ENCODE measurements at places on chromosomes 7 and 10.

GRCh38 chr7:22858640-22859561 is 36.3 kb upstream of the TOMM7 start:
- DNase-seq, result peak; percentile 98

DNA sequence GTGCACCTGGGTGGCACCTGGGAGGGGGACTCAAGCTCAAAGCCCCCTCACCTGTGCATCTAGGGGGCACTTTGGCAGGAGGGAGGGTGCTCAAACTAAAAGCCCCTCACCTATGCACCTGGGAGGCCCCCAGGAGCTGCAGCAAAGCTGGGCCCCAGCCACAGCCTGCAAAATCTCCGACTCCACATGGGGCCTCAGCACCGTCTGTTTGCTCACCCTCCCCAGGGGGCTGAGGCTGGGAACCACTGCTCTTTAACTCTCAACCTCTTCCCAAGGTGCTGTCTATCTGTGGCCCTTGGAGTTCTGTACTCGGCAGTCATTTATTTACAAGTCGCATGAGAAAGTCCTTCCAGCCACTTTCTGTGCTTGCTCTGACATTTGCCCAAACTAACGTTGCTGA is 458.4 kb downstream of the DNAJB6 start:
- DNase-seq, result no peak

- DNase-seq, result no peak
Observed at GRCh38 chr10:66786709-66787108, 139.1 kb upstream of the LRRTM3 start.

DNA sequence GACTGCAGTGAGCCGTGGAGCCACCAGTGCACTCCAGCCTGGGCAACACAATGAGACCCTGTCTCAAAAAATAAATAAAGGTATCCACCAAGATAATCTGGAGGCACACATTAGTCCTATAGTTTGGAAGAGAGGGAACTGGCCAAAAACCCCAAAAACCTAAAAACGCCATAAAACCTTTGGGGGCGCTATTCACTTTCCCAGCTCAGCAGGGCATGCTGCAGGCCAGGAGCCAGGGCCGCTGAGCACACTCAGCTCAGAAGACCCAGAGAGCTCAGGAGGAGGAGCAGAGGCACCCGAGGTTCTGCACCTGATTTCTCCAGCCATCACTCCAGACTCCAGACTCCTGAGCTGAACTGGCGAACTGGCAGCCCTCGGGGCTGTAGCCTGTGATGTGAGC is 167.2 kb upstream of the IMMP2L start:
- no peak for DNase-seq

GRCh38 chr10:103765981-103766380 is 89.4 kb downstream of the SH3PXD2A start:
- DNase-seq, result peak; percentile 23

- no peak for DNase-seq
Observed at GRCh38 chr7:45027774-45028114, 27.7 kb downstream of the CCM2 start.

DNA sequence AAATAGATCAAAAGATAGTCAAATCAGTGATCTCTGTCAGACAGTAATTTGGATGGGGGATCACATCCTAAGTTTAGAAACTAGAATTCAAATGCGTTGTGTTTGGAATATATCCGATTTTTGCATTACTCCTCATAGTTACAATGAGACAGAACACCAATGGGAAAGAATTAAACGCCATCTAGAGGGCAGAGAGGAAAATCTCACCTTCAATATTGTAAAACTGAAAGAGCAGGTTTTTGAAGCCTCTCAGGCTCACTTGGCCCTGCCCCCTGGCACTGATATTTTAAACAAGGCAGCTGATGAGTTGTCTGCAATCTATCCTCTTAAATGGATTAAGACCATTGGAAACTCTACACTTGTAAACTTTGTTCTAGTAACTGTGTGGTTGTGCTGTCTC is 17.7 kb downstream of the FRG2B start:
- no peak for DNase-seq

DNA sequence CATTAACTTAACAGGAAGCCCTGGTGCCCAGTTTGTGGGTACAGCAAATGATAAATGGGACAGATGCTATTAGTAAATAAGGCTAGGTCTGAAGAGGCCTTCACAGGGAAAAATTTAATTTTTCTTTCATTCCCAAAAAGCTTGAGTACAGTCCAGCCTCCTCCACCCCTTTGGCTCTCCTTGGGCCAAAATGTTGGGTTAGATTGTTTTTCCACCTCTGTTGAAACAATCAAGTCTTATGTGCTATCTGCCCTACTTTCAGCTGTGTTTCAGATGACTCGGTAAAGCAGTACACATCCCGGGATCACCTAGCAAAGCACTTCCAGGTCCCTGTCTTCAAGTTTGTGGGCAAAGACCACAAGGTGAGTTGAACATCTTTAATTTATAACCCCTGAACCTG is 24.3 kb downstream of the PLA2G12B start:
- no peak for DNase-seq

- DNase-seq, result no peak
Observed at GRCh38 chr7:41769162-41769561, 66.3 kb upstream of the INHBA start.

- DNase-seq, result peak; percentile 95
Observed at GRCh38 chr7:2172311-2173188, 60.2 kb downstream of the MAD1L1 start.

- no peak for DNase-seq
Observed at GRCh38 chr7:2808891-2809665, 35.0 kb downstream of the GNA12 start.

GRCh38 chr7:136698231-136698630 is 170.2 kb upstream of the CHRM2 start:
- DNase-seq, result no peak

- DNase-seq, result no peak
Observed at GRCh38 chr10:101287183-101287996, 58.1 kb upstream of the LBX1 start.

- DNase-seq, result no peak
Observed at GRCh38 chr7:134113655-134114054, 13.5 kb upstream of the LRGUK start.

DNA sequence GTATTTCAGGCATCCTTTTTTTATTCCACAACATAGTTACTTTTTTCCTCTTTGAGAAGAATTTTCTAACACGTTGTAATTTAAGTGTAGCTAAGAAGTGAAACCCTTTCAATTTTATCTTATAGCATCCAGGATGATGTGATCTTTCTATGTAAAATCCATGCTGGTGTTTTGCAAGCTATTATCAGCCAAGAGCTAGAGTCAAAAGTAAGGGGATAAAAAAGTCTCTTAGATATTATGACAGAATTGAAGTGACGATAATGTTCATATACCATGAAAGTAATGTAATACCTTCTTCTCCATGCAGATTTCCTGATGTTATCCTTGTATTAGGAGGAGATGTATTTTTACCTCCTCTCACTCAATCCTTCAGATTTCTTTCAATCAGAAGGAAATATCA is 64.2 kb upstream of the MBL2 start:
- no peak for DNase-seq

DNA sequence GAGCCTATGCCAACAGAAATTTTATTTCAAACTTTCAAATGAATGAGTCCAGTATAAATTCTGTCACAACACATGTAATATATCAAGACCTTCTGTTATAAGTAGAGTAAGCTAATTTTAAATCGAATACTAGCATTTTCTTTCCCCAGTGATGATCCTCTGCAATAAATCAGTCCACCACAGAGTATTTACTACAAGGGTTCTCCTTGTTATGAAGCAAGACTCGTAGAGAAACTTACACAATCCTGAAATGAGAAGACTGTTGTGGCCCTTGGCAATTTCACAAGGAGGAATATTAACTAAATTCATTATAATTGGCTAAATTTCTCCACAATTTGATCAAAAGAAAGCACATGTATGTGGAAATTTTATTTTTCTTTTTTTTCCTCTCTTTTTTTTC is 312.4 kb upstream of the DGKB start:
- DNase-seq, result no peak

GRCh38 chr10:92965314-92965713 is 95.3 kb upstream of the CYP26C1 start:
- DNase-seq, result peak; percentile 73

- no peak for DNase-seq
Observed at GRCh38 chr7:104940023-104940710, 73.8 kb upstream of the KMT2E start.

GRCh38 chr10:103881416-103882284 is 26.3 kb upstream of the SH3PXD2A start:
- no peak for DNase-seq

- no peak for DNase-seq
Observed at GRCh38 chr10:82551506-82551905, 676.5 kb downstream of the NRG3 start.

GRCh38 chr7:47516985-47517600 is 64.8 kb downstream of the TNS3 start:
- DNase-seq, result peak; percentile 72

DNA sequence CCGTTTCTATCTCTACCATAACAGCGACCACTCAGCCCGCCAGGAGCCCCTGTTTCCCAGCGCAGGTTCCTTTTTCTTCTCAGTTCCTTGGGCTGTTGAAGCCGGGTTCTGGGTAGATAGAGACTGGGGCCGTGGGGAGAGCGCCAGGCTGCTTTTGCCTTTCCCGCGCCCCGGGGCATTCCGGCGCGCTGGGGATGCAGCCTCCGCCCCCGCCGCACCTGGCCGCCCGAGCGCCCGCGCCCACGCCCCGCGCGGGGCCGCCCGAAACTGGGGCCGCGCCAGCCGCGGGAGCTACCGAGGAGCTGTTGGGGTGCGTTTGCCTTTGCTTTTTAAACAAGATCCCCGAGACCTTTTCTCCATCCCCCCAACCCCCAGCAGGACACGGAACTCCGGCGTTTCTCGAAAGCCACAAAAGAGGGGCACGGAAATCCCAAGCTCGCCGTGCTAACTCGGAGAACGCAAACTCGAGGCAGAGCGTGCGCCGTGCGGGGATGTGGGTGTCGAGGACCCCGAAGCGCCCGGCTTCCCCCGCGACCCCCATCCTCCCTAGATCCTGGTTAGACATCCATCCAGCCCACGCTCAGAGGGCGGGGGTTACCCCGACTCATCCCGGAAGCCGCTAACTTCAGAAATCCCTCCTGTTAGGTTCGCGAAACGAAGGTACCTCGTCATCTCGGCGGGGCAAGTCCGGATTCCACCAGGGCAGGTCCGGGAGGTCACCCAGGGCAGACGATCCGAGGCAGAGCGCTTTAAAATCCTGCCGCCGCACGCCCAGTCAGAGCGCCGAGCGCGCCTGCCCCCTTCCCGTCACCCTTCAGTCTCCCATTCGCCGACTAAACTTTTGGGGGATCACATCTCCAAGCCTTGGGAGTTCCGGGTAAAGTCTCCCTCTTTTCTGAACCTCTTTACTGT is 1.0 kb downstream of the GRM8 start:
- DNase-seq, result no peak

DNA sequence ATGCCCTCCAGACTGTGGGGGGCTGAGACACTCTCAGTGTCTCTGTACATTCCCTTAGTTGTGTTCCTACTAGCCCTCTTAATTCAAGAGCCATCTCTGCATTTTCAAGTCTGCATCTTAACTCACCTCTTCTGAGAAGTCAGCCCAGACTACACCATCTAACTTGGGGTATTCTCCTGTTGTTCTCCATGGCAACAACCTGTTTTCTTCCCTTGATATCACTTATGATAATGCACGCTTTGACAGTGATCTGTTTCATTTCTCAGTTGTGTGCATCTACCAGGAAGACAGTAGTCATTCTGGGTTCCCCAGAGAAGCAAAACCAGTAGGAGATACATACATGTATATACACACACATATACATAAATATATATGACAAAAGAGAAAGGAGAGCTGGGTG is 707.3 kb upstream of the IGFBP3 start:
- no peak for DNase-seq

GRCh38 chr7:108294595-108294994 is 161.6 kb downstream of the NRCAM start:
- DNase-seq, result no peak

- peak; percentile 20 for DNase-seq
Observed at GRCh38 chr10:29132551-29133111, 156.2 kb upstream of the LYZL1 start.

- no peak for DNase-seq
Observed at GRCh38 chr7:96400001-96400400, 78.1 kb upstream of the SLC25A13 start.

DNA sequence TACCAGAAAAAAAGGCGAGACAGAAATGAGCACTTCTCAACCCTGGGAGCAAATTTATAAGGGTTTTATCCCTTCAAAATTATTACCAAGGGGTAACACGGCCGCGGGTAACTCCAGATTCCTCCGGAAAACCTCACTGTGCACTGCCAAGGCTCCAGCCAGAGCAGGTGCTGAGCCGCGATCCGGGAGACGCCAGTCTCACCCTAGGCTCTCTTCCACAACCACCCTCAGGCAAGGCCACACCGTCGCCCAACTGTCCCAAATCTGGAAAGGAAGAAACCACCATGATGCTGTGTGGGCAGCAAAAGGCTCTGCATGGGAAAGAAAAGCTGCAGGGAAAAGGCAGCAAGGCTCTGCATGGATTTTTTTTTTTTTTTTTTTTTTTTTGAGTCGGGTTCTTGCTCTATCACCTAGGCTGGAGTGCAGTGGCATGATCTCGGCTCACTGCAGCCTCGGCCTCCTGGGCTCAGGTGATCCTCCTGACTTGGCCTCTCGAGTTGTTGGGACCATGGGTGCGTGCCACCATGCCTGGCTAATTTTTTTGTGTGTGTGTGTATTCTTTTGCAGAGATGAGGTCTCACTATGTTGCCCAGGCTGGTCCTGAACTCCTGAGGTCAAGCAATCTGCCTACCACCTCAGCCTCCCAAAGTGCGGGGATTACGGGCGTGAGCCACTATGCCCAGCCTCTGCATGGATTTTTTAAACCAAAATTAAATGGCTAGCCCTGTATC is 39.0 kb downstream of the MAD1L1 start:
- no peak for DNase-seq

DNA sequence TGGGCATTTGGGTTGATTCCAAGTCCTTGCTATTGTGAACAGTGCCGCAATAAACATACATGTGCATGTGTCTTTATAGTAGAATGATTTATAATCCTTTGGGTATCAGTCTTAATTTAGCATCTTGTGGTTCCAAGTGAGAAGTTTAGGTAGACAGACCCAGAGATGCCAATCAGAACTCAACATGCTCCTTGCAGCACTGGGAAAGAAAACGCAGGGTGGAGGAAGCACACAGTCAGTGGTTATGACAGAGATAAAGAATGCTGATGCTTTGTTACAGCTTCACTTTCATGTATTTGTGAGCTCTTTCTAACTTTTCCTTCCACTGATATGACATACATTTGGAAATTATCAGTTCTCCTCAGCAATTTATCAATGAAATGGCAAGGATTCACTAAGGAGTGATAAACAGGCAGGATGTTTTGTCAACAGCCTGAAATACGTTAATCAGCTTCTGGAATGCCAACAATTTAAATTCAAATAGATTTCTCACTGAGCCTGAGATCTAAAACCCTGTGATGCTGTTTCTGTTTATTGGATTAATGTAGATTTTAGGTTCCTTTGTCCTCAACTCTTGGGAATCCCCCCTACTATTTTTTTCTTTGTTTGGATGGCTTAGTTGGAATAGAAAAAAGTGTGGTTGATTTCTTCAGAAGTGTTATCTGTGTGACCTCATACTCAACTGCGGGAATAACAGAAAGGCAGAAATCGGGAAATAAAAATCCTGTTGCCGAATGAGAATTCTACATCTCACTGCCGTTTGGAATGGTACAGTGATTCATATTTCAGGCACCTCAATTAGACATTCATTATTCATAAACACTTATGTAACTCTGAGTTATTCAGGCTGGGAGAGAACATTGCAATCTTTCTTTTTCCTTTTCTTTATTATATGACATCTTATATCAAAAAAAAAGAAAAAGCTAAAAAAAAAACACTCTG is 675.0 kb downstream of the CNTNAP2 start:
- DNase-seq, result no peak

GRCh38 chr10:59867590-59867989 is 38.8 kb downstream of the CCDC6 start:
- no peak for DNase-seq
